Ecto neural progenitor cell (in vitro differentiated cells): ENCODE measurements at places on chromosomes 13 and 19.

DNA sequence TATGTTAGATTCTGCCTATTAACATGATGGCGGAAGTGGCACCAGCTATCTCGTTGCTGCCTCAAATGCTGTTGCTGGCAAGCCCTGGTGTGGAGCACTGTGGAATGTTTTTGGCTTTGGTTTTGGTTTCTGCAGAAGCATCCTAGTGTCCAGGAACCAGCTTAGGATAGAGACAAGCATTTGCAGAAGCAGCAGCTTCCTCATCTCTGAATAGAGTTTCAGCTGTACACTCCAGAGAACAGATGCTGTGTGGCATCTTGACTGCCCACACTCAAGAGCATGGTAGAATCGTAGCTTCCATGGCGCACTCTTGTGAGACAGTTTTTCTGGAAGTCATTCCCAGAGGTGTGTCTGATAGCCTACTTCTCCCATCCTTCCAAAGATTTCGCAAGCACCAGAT is 145.3 kb upstream of the RXFP2 start:
- no peak for DNase-seq

DNA sequence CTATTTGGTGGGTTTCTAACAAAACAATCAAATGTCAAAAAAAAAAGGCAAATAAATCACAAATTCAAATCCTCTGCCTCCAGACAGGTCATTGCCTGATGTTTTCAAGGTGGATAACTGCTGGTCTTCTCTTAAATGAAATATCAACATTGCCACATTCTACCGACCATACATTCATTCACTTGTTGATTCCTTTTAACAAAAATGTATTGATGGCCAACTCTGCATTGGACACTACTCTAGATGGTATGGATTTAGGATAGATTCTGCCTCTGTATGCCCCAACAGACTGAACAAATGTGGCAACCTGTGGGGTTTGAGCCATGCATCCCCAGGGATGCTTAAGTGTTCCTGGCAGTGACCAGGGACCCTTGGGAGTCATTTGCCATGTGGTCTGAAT is 87.6 kb upstream of the STK24 start:
- no peak for DNase-seq

- no peak for DNase-seq
Measured at GRCh38 chr13:73677048-73677601, 457.1 kb downstream of the KLF12 start.

- DNase-seq = no peak
Measured at GRCh38 chr19:16397791-16398529, 73.3 kb downstream of the KLF2 start.
